ENCODE measurements at places on chromosomes 6 and 20.

GRCh38 chr20:58995461-58996225 lies 11.4 kb downstream of the CTSZ start:
- DNase-seq = no peak

DNA sequence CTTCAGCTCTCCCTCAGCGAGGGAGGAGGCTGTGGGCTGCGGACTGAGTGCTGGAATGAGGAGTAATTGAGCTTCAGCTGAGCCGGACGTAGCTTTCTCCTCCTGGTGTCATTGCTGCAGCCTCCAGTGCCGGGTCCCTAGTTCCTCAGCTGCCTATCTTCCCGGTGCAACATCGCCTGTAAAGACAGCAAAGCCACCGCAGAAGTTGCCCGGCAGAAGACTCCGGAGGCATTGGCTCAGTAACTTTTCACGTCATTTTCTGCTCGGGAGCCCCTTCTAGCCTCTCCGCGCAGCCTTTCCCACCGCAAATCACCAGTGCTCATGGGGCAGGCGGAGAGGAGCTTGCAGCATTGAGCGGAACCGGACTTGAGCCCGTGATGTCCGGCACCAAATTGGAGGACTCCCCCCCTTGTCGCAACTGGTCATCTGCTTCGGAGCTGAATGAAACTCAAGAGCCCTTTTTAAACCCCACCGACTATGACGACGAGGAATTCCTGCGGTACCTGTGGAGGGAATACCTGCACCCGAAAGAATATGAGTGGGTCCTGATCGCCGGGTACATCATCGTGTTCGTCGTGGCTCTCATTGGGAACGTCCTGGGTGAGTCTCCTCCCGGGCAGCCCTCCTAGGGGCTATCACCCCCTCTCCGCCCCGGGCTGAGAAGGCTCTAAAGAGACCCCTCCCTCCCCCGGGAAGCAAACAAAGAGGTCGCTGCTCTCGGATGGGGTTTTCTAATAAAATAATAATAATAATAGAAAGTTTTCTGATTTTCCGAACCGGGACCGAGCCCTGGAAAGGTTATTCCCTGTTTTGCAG lies at the start of gene HCRTR2:
TSS of gene HCRTR2 (plus strand) at position 305 of the 816 bp plus-strand sequence. CDS start at position 378, 73 bp downstream.
- no peak for DNase-seq

- DNase-seq = no peak
Measured at GRCh38 chr6:170047823-170048222, 243.1 kb downstream of the DLL1 start.

- DNase-seq = no peak
Measured at GRCh38 chr20:46554828-46555227, 4.4 kb upstream of the OCSTAMP start.

GRCh38 chr6:96613291-96613999 lies 50.5 kb downstream of the FHL5 start:
- DNase-seq = no peak

GRCh38 chr20:4782378-4782772 lies 60.7 kb downstream of the PRND start:
- DNase-seq = no peak

- DNase-seq = no peak
Measured at GRCh38 chr6:7731294-7731693, 5.4 kb downstream of the BMP6 start.

DNA sequence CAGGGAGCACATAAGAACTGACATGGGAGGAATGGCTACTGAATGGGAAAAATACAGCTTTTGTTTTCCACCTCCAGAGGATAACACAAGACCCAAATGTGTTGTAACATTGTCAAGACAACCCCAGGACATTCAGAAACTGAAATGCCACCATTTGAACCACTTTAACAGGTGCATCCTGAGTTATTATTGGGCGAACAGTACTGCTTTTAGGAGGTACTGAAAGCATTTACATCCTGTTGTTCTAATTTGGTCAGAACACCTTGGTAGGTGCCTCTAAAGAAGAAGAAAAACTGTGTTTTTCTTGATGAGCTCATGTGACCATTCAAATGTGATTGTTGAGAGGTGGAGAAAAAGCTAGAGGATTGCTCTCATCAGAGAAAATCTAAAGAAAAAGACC lies 6.4 kb upstream of the TXNDC5 start:
- no peak for DNase-seq

DNA sequence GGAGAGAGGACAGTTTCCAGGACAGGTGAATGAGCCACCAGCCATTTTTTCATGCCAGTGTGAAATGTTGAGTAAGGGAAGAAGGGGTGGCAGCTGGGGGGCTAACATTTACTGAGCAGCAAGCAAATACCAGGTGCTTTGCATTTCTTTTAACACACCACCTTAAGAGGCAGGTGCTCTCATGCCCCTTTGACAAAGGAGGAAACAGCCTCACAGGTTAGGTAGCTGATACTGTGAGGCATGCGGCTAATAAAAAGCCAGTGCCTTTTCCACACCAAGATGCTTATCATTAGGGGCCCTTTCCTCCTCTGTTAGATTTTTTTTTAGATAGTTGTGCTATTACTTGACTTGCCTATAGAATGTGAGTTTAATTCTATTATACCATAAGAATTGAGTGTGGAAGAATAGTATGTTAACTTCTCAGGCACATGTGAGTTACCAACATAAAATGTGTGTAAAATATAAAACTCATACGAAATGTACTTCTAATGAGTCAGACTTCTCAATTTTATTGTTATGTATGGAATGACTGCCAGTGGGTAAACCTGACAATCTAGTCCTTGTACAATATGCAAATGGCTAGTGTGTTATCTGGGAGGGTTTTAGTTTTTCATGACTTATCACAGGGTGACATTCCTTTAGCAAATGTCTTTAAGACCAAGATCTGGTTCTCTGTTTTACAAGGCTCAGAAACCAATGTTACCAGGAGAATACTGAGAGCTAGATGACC lies 260.0 kb downstream of the TMEM242 start:
- no peak for DNase-seq

DNA sequence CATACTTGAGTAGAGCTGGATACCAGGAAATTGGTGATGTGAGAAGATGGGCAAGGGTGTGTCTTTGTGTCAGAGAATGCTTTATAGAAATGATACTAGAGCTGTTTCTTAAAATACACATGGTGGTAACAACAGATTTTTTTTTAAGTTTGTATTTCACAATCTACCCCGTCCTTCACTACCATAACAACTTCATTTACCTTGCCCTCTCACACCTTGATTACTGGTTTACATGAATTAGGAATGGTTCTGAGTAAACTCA lies 45.4 kb downstream of the RARS2 start:
- DNase-seq = no peak

DNA sequence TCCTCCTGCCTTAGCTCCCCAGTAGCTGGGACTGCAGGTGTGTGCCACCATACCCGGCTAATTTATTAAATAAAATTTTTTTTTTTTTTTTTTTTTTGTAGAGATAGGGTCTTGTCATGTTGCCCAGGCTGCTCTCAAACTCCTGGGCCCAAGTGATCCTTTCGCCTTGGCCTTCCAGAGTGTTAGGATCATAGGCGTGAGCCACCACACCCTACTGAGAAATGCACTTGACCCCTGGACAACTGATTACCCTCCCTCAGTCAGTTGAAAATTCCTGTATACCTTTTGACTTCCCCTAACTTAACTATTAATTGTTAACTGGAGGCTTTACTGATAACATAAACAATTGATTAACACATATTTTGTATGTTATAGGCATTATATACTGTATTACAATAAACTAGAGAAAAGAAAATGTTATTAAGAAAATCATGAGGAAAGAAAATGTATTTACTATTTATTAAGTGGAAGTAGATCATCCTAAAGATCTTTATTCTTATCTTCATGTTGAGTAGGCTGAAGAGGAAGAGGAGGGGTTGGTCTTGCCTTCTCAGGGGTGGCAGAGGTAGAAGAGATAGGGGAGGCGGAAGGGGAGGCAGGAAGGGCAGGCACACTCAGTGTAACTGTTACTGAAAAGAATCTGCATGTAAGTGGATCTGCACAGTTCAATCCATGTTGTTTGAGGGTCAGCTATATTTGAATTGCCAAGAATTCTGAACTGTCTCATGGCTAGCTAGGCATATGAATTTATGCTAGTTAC lies 104.3 kb downstream of the FARS2 start:
- DNase-seq = no peak

DNA sequence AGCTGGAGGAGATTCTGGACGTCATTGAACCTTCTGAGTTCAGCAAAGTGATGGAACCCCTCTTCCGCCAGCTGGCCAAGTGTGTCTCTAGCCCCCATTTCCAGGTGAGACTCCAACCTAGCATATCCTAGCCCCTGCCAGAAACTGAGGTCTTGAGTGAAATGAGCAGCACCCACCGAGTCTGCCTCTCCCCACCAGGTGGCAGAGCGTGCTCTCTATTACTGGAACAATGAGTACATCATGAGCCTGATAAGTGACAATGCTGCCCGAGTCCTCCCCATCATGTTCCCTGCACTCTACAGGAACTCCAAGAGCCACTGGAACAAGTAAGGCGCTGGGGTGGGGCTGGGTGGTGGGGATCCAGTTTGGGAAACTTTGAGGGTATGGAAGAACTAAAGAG lies 4.6 kb downstream of the MEA1 start:
- no peak for DNase-seq

DNA sequence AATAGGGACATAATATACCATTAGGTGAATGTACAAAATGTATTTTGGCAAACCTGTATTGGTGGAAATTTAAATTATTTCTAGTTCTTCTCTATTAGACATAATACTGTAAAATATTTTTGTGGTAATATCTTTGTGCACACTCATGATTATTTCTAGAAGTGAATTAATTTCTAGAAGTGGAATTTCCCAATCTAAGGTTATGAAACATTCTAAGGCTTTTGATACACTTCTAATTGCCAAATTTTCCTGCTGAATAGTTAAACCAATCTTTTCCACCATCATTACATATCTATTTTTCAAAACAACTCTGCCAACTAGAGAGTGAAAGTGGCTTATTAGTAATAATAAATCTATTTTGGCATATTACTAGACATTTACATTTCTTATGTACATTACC lies 1.8 kb upstream of the CCND3 start:
- DNase-seq = no peak

DNA sequence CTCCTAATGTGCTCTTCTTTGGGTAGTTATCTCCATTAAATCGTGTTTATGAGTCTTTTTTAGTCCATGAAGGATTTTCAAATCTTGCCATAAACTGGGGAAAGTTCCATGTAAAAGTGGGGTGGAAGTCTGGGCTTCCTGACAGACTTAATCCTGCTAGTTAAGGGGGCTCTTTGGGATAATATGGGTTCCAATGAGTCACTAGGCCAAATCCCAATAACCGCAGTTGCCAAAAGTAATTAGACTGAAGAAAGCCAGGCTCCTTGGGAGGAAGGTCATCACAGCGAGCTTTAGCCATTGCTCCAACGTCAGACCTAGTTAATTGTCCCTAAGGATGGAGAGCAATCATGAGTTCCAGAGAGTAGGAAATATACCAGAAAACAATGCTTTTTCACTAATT lies 10.8 kb downstream of the RSPO3 start:
- no peak for DNase-seq

- DNase-seq = no peak
Measured at GRCh38 chr6:87095087-87095509, at the start of gene CGA. Gene CGA (minus strand): TSS chr6:87095106. CDS start chr6:87088200, 6,906 bp downstream.

DNA sequence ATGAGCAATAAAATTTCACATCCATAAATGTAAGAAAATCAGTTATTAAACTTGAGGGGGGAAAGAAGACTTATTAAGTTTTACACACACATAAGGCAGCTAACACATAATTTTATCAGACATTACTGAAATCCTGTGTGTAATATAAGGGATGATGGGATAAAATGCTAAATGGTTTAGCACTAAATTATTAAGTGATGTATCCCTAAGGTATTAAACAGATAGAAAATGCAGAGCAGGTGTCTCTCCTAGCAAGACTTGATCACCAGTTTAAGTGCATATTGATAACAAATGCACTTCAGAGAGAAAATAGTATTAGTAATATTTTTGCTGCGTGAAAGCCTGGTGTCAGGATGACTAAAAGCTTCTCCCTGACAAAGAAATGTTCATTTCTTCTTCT lies 172.8 kb upstream of the ZFP64 start:
- no peak for DNase-seq

DNA sequence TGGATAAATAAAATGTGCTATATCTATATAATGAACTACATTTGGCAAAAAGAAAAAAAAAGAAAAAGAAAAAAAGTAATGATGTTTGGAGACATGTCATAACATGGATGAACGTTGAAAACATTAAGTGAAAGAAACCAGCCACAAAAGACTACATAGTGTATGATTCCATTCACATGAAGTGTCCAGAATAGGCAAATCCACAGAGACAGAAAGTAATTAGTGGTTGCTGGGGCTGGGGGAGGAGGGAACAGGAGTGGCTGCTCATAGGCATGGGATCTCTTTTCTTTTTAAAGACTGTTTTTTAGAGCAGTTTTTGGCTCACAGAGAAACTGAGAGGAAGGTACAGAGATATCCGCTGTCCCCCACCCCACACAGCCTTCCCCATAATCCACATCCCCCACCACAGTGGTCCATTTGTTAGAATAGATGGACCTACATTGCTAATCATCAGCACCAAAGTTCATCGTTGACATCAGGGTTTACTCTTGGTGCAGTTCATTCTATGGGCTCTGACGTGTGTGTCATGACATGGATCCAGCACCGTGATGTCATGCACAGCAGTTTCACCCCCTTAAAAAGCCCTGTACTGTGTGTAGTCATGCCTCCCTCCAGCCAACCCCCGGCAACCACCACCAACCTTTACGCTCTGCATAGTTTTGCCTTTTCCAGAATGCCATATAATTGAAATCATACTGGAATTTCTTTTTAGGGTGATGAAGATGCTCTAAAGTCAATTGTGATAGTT lies 240.9 kb upstream of the RREB1 start:
- DNase-seq = no peak

DNA sequence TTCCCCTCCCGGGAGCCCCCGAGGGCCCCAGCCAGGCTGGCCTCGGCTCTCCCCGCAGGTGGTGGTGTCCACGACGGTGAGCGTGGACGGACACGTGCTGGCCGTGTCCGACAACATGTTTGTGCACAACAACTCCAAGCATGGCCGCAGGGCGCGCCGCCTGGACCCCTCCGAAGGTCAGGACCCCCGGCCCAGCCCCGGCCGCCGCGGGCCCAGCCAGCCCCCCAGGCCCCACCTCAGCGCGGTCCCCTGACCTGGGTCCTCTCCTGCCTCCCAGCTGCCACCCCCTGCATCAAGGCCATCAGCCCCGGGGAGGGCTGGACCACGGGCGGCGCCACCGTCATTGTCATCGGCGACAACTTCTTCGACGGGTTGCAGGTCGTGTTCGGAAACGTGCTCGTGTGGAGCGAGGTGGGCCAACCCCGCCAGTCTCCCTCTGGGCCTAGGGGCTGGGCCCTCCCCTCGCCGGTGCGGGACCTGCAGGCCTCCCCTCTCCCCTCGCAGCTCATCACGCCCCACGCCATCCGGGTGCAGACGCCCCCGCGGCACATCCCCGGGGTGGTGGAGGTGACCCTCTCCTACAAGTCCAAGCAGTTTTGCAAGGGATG lies 51.0 kb downstream of the CPXM1 start:
- DNase-seq = no peak

GRCh38 chr20:36132802-36133211 lies 21.7 kb upstream of the EPB41L1 start:
- DNase-seq = no peak

All from GDM1 (cell line).